ENCODE measurements at places on chromosomes 12 and 14.

GRCh38 chr14:95564060-95564459, 29.2 kb downstream of the GLRX5 start:
- no peak for DNase-seq

DNA sequence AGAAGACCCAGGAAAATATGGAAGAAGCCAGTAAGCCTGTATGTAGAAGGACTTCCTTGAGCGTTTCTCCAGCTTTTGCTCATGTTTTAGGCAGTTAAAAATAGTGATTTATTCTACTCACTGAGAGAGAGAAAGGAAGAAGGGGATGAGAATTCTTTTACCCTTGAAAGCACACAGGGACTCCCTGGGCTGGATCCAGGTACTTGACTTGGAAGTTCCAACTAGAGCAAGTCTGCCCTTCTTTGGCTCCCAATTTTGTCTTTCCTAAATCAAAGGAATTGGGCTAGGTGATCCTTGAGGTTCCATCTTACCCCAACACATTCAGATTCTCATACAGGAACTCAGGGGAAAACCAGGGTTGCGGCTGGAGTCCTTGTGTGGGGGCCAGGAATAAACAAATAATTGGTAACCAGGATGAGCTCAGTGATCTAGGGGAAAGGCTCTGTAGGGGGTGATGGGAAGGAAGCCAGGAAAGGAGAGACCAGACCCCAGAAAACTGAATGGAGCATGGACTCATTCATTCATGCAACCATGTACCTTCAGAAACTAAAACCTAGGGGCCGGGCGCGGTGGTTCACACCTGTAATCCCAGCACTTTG, 11.5 kb upstream of the ITGA5 start:
- no peak for DNase-seq

GRCh38 chr14:54446161-54446693, 5.1 kb upstream of the CNIH1 start:
- no peak for DNase-seq

DNA sequence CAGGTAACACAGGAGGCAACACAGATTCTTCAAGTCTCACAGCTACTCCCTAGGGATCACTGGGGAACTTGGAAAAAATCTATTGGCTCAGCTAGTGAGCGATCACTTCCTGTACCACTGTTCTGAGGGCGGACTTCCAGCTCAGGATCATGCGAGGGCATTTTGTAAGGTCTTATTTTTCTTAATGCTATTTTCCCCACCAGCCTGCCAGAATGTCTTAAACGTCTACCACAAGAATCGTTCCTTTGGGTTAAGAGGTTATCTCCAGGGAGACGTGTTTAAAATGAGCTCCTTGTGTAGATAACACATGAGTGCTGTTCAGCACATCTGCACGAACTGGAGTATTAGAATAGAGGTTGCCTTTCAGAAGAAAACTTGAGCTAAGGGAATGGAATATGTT, 162.6 kb downstream of the ETNK1 start:
- no peak for DNase-seq

GRCh38 chr12:51247523-51248206, 9.0 kb downstream of the DAZAP2 start:
- no peak for DNase-seq

GRCh38 chr14:21106176-21106497, 5.3 kb downstream of the TMEM253 start:
- DNase-seq, result no peak

DNA sequence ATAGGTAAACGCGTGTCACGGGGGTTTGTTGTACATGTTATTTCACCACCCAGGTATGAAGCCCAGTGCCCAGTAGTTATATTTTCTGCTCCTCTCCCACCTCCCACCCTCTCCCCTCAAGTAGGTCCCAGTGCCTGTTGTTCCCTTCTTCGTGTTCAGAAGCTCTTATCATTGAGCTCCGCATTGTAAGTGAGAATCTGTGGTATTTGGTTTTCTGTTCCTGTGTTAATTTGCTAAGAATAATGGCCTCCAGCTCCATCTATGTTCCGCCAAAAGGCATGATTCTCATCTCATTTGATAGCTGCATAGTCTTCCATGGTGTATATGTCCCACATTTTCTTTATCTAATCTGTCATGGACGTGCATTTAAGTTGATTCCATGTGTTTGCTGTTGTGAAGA, 6.9 kb upstream of the GPRC5D start:
- DNase-seq, result no peak

DNA sequence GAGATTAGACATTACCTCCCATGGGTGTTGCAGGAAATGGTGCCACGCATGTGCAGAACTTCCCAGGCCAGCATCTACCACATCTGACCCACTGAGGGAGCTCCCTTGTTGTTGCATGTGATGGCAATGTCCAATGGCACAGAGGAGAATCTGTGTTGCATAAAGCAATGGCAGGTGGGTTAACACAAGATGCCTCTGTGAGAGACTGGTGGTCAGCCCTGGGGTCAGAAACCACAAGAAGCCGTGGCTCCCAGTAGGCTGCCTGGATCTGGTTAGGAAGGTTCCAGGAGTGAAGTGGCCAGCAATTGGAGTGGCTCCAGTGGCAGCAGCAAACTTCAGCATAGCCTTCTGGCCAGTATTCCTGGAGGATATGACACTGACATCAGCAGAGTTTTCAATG, 65.9 kb upstream of the HMGA2 start:
- no peak for DNase-seq

DNA sequence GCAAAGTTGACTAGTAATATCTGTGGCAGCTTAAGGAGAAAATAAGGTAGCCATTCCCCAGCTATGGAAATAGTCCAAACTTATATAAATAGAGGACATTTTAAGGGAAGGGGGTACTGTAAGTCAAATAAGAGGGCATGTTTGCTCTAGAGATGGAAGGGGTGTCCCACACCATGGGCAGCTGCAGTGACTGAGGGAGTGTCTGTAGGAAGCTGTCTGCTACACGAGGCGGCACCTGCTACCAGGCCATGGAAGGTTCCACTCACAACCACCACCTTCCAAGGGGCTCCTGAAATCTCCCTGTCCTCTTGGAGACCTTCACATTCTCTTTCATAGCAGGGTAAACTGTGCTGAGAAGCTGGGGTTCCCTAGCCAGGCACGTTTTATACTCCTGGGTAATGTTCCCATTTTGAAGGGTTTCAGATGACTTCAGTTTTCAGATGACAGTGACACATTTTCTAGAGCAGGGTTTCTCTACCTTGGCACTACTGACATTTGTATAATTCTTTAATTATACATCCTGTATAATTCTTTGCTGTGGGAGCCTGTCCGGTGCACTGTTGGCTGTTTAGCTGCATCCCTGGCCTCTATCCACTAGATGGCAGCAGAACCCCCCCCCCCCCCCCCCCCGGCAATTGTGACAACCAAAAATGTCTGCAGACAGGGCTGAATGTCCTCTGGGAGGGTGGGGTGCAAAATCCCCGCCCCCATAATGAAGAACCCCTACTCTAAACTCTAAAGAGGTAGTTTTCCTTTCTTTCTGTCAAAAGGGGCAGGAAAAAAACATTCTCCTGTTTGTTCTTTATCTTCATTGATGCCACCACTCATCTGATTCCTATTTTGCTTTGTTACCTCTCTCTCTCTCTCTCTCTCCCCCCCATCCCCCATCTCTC, 11.6 kb upstream of the SMCO2 start:
- DNase-seq, result peak; percentile 13

DNA sequence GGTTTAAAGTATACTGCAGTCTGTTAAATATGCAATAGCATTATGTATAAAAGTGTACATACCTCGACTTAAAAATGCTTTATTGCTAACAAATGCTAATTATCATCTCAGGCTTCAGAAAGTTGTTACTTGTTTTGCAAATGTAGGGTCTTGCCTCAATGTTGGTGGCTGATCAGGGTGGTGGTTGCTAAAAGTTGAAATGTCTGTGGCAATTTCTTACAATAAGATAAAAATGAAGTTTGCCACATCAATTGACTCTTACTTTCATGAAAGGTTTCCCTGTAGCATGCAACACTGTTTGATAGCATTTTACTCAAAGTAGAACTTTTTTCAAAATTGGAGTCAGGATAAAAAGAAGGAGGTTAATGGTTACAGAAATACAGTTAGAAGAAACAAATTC, 407.7 kb upstream of the OR4E1 start:
- no peak for DNase-seq

GRCh38 chr12:49621651-49622500, 1.5 kb upstream of the PRPF40B start:
- no peak for DNase-seq

GRCh38 chr12:96902076-96902475, 5.0 kb upstream of the NEDD1 start:
- no peak for DNase-seq
